Activated CD4-positive, alpha-beta T cell treated with anti-CD3 and anti-CD28 coated beads, Interleukin-2, amount 50 U/mL, for 1 hour (primary cell): ENCODE measurements at places on chromosomes 2 and 18.

DNA sequence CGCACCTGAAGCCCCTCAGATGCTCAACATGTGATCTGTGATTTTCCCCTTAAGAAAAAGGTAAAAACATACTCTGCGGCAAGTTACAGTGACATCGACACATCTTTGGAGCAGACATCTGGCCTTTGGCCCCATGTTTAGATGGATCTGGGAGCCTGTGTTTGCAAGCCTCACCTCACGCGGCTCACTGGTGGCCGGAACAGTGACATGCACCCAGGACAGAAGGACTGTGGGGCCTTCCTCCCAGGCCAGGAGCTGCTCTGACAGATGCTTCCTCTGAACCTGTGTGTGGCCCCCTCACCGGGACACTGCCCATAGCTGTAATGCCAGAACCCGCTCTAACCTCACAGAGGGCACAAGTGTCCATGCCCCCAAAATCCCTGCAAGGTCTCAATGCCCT, 13.1 kb downstream of the PASK start:
- DNase-seq: no peak

GRCh38 chr18:47577520-47577919, 326.1 kb upstream of the SKOR2 start:
- no peak for DNase-seq

DNA sequence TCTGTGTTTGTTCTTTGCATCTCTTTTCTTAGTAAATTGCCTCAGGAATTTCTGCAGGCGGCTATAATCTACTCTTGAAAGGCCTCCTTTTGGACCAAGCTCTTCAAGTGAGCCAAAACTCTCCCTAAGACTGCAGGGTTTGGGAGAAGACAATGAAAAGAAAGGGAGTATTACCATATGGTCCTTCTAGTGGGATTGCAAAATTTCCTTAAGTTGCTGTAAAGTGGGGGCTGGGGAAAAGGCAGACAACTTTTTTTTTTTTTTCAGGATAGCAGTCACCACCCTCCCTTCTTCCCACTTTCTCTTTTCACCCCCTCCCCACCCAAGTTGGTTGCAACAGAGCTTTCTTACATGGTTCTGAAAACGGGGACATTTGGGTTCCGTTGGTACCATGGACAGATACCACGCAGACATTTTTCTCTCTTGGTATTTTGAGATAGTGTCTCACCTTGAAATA, 183.7 kb downstream of the FHOD3 start:
- DNase-seq: no peak

DNA sequence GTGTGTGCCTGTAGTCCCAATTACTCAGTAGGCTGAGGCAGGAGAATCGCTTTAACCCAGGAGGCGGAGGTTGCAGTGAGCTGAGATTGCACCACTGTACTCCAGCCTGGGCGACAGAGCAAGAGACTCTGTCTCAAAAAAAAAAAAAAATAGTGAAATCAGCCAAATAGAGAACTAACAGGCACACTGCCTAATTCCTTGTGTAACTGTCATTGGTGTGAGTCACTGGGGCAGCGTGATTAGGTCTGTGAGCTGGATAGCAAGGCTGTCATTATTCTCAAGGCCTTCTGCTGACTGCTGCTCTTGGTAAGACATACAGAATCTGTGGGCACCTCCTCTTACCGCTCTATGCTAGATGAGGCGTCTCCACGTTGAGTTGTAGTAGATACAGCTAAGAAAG, 270.3 kb downstream of the NEDD4L start:
- no peak for DNase-seq

DNA sequence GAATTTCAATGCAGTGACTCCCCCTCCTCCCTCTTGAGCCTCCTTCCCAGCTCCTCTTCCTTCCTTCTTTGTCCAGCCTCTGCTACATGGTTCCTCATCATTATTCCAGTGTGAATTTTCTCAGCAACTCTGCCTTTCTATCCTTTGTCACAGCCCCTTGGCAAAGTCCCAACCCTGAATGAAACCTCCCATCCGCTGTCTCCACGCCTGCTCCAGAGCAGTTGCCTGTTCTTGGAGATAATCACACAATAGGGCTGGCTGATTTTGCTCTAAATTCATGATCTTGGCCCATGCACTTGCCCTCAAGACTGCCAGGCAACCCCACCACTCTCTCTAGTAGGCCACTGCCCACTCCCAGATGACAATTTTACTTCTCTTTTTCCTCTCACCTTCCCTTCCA, 61.4 kb downstream of the BCL2L11 start:
- DNase-seq: no peak

DNA sequence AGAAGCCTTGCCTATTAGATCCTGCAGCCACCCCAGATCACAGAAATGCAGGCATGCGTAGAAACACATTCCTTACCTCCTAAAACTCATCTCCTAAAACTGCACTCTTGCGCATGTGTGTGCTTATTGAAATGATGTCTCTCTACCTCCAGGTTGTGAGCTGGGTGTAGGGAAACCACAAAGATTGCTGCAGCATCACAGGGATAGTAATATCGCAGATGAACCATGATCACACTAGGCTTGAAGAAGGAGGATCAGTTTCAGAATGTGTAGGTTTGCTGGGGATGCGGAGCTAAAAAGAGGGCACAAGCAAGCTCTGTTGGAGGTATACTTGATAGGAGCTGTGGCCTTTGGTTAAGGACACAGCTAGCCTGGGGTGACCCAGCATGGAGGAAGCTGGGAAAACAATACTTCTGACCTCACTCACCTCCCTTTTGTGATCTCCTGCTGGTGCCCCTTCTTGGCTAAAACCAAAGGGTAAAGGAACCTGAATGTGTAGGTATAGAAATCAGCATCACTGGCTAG, 118.8 kb downstream of the SETBP1 start:
- no peak for DNase-seq

DNA sequence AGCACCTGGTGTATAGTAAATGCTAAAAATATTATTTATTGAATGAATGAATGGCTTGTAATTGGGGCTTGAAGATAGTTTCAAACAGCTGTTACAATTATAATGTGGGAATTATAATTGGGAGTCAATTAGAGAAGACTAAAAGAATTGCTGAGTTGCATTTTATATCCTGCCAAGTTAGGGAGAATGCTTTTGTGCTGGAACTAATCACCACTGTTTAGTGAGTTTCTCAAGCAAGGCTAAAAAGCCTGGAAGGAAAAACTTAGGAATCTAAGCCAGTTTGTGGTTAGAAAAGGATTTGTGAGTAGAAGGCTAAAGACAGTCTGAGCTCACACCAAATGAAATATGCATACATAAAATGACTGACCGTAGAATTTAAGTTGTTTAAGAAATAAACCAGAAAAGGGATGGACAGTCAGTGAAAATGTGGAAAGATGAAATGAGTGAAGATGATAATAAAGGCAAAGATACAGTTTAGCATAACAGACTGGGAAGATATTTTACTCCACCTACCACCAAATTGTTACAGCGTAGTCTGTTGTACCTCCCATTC, 647.7 kb upstream of the FSHR start:
- DNase-seq: no peak

GRCh38 chr2:177282787-177283572, 18.5 kb upstream of the NFE2L2 start:
- no peak for DNase-seq

GRCh38 chr2:54325148-54325547, 69.1 kb upstream of the TSPYL6 start:
- no peak for DNase-seq

GRCh38 chr2:175807031-175807873, 194.8 kb downstream of the LNPK start:
- no peak for DNase-seq

GRCh38 chr2:71333619-71334018, 2.0 kb downstream of the ZNF638 start:
- DNase-seq: no peak

DNA sequence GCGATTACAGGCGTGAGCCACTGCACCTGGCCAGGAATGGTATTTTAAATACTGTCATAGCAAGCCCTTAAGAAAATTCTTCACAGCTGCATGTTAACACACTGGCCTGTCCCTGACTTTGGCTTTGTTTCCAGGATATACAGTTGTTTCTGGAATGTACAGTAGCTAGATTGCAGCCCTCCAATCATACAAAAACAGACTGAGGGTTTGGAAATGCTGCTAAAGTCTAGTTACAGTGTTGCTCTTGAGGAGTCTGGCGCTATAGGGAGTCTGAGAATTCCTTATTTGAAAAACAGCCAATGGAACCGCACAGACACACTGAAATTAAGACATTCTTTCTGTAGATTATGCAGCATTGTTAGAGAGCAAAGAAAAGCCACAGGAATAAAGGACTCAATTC, 37.7 kb downstream of the STON1 start:
- no peak for DNase-seq

- DNase-seq: no peak
Observed at GRCh38 chr2:20052229-20052851, 912 bp upstream of the LAPTM4A start.

GRCh38 chr2:50752237-50752636, 279.7 kb downstream of the NRXN1 start:
- DNase-seq: no peak

DNA sequence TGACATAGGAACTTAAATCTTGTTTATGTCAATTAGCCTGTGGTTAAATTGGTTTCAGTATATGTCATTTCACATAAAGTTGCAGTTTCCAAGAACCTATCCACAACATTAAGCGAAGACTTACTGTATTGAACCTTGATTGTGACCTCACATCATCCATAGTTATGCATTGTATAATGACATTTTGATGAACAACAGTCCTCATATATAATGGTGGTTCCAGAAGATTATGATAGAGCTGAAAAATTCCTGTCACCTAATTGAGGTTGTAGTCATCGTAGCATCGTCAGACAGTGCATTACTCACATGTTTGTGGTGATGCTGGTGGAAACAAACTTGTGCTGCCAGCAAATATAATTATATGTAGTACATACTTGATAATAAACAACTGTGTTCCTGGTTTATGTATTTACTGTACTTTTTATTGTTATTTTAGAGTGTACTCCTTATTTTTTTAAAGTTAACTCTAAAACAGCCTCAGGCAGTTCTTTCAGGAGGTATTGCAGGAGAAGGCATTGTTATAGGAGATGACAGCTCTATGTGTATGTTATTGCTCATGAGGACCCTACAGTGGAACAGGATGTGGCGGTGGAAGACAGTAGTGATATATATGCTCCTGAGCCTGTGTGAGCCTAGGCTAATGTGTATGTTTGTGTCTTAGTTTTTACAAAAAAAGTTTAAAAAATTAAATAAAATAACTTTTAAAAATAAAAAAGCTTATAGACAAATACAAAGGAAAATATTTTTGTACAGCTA, 56.6 kb downstream of the UBE2E3 start:
- DNase-seq: no peak

GRCh38 chr2:38095996-38096861, 20.3 kb upstream of the CYP1B1 start:
- no peak for DNase-seq

- DNase-seq: no peak
Observed at GRCh38 chr2:66581339-66582103, 146.6 kb downstream of the MEIS1 start.
